ENCODE measurements at places on chromosomes 3 and 15. TPM values are rescaled to one million over a fixed set of nuclear protein-coding genes. Genes with fewer than 3 reads are reported as not detected.
A peak's percentile ranks its signal among the peaks of the same experiment; 100 is the strongest.

- DNase-seq: no peak
Measured at GRCh38 chr3:45088543-45089358, 57.4 kb downstream of the CDCP1 start.

Gene RBP2
- not detected for total RNA-seq

GRCh38 chr3:45786801-45787495 lies 9.4 kb downstream of the SLC6A20 start:
- no peak for DNase-seq

GRCh38 chr3:165390166-165390565 lies 194.0 kb upstream of the SLITRK3 start:
- DNase-seq: no peak

GRCh38 chr3:122082357-122082756 lies 27.2 kb downstream of the CD86 start:
- no peak for DNase-seq

Gene ZNF501
- 0.04 TPM for total RNA-seq

DNA sequence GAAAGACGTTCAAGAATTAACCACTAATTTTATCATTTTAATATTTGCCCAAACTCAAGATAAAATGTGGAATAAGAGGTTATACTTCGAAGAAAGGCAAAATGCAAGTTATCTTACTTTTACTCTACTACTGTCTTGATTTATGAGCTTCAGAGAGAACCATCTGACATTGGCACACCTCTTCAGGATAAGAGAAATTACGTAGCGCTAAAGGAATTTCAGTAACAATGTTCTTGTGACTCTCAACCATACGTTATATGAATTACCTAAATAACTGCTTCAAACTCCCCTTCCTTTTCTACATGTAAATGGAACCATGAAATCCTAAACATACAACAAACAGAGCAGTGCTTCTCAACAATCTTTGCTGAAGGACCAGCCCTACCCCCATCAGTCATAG lies 96.8 kb downstream of the ZNF385D start:
- DNase-seq: no peak

- DNase-seq: no peak
Measured at GRCh38 chr3:98188545-98188944, 22.0 kb downstream of the OR5H15 start.

- DNase-seq: no peak
Measured at GRCh38 chr3:98645039-98645438, 51.6 kb upstream of the CPOX start.

DNA sequence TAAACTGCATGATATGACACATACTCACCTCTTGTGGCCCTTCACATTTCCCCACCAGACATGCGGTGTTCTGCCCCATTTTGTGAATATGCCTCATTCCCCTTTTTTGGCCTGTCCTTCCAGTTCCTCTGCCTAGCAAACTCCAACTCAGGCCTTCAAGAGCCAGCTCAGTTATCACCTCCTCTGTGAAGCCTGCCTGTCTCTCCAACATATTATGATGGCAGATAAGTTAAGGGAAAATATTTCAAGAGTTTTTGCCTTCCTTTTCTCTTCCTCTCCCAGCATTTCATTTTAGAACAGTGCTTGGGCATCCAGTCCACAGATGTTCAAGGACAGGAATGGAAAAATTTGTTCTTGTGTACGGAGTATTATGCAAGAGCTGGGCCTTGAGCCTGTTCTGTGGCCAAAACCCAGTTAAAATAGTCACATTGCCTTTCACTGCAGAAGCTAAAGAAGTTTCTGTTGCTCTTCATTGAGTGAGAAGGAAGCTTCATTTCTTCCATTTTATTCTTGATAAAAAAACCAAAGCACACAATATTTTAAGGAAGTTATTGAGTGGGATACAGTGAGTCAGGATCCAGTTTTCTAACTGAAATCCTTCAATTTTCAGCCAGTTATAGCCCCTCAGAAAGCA lies 192.0 kb downstream of the GHSR start:
- DNase-seq: no peak

DNA sequence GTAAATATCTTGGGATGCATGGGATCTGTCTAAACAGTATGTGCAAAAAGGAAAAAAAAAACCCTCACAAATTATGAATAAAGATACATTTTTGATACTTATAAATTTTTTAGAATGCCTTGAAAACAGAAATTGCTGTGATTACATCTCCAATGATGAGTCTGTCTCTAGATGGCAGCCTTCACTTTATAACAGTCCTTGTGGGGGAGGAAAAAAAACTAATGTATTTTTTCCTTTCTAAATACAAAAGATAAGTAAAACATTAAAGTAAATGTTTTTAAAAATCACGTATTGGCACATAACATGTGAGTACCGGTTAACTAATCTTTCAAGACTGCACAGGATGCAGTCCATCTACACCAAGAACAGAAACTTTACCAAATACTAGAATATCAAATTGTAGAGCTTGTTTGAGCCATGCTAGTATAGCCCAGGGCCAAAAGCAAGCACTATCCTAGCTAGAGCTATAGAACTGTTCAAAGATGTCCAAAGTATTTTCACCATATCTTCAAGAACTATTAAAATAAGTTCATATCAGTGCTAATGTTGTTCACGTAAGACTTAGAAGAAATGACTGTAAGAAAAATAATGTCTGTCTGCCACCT lies 206.4 kb downstream of the STAG1 start:
- no peak for DNase-seq

DNA sequence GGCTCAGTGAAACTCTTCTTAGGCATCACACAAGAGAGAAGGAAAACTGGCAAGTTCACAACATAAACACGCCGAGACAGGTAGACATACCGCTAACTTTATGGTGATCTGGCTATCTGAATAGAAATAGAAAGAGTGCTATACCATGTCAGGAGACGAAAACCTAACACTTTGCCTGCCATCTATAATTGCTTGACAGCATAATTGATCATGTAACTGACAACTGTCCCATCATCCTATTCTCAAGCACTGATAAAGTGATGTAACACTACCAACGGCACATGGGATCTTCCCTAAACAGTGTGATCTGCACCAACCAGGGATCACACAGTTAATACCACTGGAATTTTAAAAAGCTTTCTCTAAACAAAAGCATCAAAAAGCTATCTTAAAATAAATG lies 270.9 kb upstream of the NSMCE3 start:
- DNase-seq: no peak

GRCh38 chr3:59499000-59499399 lies 449.2 kb upstream of the CFAP20DC start:
- no peak for DNase-seq

- DNase-seq: no peak
Measured at GRCh38 chr3:152121270-152121636, 147.5 kb upstream of the MBNL1 start.

Gene ENTPD3
- total RNA-seq: not detected

DNA sequence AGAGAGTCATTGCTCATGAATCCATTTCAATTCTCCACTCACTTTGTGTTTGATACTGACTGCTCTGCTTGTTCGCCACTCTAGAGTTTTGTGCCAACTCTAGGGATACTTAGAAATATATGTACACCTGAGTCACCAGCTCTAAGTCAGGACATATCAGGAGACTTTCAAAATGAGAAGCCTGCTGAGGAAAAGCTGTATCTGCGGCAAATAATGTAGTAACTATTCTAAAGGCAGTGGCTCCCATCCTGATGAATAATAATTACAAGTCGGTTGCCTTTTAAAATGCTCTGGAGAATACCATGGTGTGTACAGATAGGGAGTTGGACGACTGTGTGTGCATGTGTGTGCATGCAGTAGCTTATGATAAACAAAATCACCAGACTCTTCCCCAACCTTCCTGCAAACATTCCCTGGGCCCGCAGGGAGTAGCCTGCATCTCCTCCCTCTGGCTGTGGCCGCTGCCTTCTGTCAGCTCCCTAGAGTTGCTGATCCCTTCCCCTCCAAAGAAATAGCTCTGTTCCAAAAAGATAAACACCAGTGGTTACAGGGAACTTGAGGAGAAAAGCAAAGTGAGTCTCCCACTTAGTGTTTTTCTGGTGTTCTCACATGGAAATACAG lies 346.3 kb upstream of the UMPS start:
- no peak for DNase-seq

Gene SKOR1
- total RNA-seq: 0.11 TPM

Gene IMPG2
- 0.04 TPM for total RNA-seq

DNA sequence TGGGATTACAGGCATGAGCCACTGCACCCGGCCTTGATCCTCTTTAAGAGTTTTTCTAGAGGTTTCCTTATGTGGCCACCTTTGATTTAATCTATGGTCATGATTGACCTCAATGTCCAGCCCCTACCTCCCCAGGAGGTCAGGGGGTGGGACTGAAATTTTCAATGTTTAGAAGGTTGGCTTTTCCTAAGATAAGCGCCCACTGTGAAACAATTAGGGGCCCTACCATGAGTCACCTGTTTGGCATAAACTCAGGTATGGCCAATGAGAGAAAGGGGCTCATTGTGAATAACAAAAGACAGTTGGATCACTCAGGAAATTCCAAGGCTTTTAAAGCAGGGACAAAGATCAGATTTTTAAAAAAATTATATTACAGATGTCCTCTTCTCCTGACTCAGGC lies 51.1 kb downstream of the ZBTB11 start:
- no peak for DNase-seq

Gene PPARG
- total RNA-seq: 0.62 TPM

Gene ADAMTS9
- total RNA-seq: 5.6 TPM

GRCh38 chr15:78907577-78907976 lies 34.9 kb downstream of the MORF4L1 start:
- DNase-seq: peak; percentile 81

All from H7 (cell line).